ENCODE measurements at places on chromosomes 1 and 21.

- DNase-seq = no peak
- H3K36me3 ChIP-seq = no peaks in the 10 kb centered on the region
These were observed 3.3 kb upstream of the SLC45A1 start for GRCh38 chr1:8314346-8315280.

- peaks cover 9% of the 10 kb centered on the region for H3K4me1 ChIP-seq
- H3K27me3 ChIP-seq = no peaks in the 10 kb centered on the region
- no peak overlapping the region for H3K27ac ChIP-seq
- no peak for DNase-seq
These were observed 14.2 kb downstream of the RHOC start for GRCh38 chr1:112692681-112693080.

GRCh38 chr1:228160201-228160761 is 5.3 kb upstream of the IBA57 start:
- H3K4me1 ChIP-seq = peaks cover 41% of the 10 kb centered on the region
- no peak for DNase-seq
- no peak overlapping the region for H3K27ac ChIP-seq
- no peaks in the 10 kb centered on the region for H3K36me3 ChIP-seq

GRCh38 chr1:31861346-31861745 is 45.5 kb upstream of the SPOCD1 start:
- no peak overlapping the region for H3K27ac ChIP-seq
- no peaks in the 10 kb centered on the region for H3K27me3 ChIP-seq
- H3K4me1 ChIP-seq = no peaks in the 10 kb centered on the region
- H3K4me3 ChIP-seq = no peak overlapping the region
- no peak for DNase-seq

All from esophagus squamous epithelium (tissue), 5 donors.